ENCODE measurements at places on chromosomes 2 and 18. TPM values are rescaled to one million over a fixed set of nuclear protein-coding genes. Genes with fewer than 3 reads are reported as not detected.

Gene IL1F10
- not detected for total RNA-seq

Gene TYMS
- total RNA-seq: 57.0 TPM

Gene FMNL2
- 11.1 TPM for total RNA-seq

Gene PARD6G
- 3.4 TPM for total RNA-seq

Gene ADCYAP1
- total RNA-seq: 2.8 TPM

Gene INO80B
- total RNA-seq: 14.0 TPM

Gene SIX3
- not detected for total RNA-seq

Gene ST6GAL2
- total RNA-seq: not detected

Gene GTF3C2
- total RNA-seq: 53.5 TPM

Gene SERPINB10
- total RNA-seq: not detected

Gene CNRIP1
- total RNA-seq: 28.5 TPM

Gene ATP6V1C2
- total RNA-seq: not detected

Gene REG3G
- not detected for total RNA-seq

Data from MG63 (cell line).